ENCODE measurements at places on chromosomes 3 and 15. TPM values are rescaled to one million over a fixed set of nuclear protein-coding genes. Genes with fewer than 3 reads are reported as not detected.

The C3orf20 gene
- 0.52 TPM for total RNA-seq

The RBM15B gene
- total RNA-seq = 15.7 TPM

The CSTA gene
- total RNA-seq = 0.52 TPM

The NRROS gene
- 1.6 TPM for total RNA-seq

The ACY1 gene
- 14.6 TPM for total RNA-seq

The HYKK gene
- total RNA-seq = 3.7 TPM

The CADPS gene
- total RNA-seq = 1.0 TPM

The TM4SF18 gene
- 6.3 TPM for total RNA-seq

The CLDN16 gene
- total RNA-seq = under 0.01 TPM
